ENCODE measurements at places on chromosomes 16 and 17.
A peak's percentile ranks its signal among the peaks of the same experiment; 100 is the strongest.

DNA sequence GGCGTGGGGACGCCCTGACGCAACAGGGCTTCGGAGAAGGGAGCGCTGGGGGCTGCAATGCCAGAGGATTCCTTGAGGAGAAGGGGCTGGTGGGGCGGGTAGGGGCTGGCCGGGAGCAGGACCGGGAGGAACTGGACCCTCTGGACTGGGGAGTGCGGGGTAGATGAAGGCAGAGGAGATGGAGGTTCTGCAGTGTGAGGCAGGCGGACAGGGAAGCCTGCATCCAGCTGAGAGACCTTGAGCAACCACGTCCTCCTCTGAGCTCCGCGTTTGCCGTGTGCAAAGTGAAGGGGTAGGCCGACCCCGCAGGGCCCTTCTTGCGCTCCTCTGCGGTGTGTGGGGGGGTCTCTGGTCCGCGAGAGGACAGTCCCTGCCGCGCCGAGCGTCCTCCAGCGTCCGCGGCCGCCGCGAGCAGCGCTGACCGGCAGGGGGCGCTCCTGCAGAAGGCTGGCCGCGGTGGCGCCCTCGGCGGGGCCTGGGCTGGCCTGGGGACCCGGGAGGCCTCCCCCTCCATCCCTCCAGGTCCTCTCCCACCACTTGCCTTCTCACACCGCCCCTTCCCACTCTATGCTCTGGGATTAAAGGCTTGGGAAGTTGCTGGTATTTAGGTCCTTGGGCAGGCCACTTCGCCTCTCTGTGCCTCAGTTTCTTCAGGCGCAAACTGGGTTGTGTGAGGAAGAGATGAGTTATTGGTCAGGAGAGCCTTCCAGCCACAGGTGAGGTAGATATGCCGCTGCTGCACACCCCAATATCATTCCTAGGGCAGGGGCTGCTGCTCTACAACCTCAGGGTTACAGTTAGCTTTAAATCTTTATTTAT is 9.6 kb upstream of the WNT9B start:
- no peak for DNase-seq

- no peak for DNase-seq
These were observed 96.3 kb downstream of the TMEM114 start for GRCh38 chr16:8493972-8494371.

DNA sequence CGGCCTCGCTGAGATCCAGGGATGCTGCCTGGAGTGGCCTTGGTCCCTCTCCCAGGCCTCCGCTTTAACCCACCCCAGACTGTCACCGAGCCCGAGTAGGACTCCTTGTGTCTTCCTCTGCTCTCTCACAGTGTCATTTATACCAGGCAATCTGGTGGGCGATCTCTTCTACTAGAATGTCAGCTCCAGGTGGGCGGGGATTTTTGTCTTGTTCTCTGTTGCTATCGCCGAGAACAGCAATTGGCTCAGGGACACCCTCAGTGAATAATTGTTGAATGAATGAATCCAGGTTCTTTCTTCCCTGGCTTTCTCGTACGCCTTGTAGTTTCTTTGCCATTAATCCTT is 591 bp downstream of the DHX38 start:
- no peak for DNase-seq

GRCh38 chr17:57284583-57284982 is 28.3 kb downstream of the MSI2 start:
- no peak for DNase-seq

DNA sequence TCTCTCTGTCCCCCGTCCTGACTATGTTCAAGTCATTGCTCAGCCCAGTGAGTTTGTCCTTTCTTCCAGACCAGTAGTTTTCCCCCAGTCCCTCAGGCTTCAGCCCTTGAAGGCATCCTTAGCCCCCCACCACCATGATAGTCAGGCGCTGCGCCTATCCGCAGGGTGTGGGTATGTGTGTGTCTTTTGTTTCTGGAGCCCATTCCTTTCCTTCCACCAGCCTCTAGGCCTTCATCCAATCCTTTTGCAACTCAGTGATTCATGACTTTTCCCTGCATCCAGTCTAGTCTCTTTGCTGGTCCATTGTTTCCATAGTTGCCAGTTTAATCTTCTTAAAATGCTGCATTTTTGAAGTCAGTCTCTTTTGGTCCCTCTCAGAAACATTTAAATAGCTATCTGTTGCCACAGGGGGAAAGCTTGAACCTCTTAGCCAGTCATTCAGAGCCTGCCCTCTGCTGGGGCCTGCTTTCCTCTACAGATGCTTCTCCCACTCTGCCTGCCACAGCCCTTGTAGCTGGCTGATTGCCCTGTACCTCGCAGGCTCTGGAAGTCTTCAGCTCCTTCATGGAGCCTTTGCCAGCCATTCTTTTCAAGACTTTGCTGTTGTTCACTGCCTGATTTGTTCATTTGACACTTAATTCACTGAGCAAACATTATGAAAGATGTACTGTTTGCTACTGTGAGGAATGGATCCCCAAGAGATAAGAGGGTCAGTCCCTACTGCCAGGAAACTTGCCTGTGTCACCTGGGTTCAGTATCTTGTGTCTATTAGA is 55.9 kb upstream of the ADCY7 start:
- peak; percentile 69 for DNase-seq

DNA sequence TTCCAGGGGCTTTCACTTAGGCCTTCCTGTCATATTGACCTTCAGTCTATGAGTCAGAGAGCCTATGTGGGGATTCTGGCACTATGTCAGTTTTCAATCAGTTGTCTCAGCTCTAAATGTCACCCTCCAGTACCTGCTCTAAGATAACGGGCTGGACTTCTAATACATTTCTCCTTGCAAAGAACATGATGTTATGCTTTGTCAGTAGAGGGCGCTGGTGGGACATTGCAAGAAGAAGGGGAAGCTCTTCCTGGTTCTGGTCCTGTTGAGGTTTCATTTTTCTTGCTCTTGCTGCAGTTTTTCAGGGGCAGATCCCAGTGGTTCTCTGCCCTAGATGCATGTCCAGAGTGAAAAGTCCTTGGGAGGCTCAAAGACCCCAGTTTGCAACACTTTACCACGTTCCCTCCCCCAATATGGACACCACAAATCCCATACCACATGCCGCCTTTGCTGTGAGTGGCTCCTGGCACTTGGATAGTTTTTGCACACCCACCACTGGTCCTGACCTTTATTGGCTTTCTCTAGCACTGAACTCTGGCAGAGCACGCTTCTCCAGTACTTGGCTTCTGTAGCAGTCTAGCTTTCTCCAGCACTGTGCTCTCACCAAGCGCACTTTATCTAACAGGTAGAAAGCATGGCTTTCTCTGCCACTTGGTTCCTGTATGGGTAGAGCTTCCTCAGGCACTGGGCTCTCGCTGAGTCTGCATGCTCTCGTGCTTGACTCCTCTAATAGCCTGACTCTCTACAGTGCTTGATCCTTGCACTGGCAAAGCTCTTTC is 49.0 kb downstream of the BCL7C start:
- peak; percentile 64 for DNase-seq

DNA sequence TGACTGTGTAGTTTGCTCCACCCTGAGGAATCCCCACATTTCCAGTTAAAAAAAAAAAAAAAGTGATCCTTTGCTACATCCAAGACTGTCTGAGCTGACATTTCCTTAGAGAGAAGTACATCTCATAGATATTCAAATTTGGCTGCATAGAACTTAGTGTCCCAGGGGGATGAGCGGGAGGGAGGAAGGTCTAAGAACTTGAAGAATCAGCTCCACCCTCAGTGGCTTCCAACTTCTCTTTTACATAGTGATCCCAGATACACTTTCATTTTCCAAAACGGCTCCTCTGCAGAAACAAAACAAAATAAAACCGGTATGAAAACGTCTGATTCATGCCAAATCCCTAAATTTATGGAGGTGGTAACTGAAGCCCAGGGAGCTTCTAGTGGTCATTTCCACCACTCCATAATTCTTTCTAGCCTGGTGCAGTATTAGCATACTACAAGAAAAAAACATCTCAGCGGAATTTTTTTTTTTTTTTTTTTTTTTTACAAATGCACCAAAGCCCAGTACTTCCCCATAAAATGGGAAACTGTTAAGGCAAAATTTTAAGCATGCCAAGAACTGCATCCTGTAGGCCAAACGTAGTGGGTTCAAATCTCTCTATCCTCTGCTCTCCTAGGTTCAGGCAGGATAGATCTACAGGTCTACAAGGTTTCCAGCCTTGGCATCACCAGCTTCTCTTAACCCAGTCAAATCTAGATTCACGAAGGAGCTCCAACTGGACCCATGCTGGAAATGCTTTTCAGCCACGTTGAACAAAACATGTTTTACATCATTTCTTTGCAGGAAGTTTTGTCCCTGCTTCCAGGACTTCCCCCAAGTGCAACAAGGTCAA is 29.3 kb downstream of the MAF start:
- DNase-seq, result no peak

GRCh38 chr16:86051368-86052114 is 152.6 kb downstream of the IRF8 start:
- no peak for DNase-seq

Data from MG63 (cell line).